ENCODE measurements at places on chromosomes 4 and X.
A peak's percentile ranks its signal among the peaks of the same experiment; 100 is the strongest.

GRCh38 chr4:39154009-39154408 lies 28.3 kb upstream of the WDR19 start:
- DNase-seq = no peak

DNA sequence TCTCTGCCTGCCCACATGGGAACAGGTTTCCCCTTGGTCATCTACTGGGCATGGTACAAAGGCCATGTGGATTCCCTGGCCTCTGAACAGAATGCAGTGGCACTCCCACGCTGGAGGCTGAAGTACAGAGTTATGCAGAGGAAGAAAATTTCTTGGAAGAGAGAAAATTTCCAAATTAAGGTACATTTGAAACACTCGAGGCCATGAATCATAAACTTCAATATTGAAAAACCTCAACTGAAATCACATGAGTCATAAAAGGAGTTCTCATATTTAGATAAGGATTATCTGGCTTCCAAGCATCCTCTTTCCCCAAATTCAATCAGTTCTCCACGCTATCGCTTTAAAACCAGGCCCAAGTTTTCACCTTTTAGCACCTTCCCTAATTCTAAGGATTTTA lies 28.1 kb upstream of the TXK start:
- no peak for DNase-seq

DNA sequence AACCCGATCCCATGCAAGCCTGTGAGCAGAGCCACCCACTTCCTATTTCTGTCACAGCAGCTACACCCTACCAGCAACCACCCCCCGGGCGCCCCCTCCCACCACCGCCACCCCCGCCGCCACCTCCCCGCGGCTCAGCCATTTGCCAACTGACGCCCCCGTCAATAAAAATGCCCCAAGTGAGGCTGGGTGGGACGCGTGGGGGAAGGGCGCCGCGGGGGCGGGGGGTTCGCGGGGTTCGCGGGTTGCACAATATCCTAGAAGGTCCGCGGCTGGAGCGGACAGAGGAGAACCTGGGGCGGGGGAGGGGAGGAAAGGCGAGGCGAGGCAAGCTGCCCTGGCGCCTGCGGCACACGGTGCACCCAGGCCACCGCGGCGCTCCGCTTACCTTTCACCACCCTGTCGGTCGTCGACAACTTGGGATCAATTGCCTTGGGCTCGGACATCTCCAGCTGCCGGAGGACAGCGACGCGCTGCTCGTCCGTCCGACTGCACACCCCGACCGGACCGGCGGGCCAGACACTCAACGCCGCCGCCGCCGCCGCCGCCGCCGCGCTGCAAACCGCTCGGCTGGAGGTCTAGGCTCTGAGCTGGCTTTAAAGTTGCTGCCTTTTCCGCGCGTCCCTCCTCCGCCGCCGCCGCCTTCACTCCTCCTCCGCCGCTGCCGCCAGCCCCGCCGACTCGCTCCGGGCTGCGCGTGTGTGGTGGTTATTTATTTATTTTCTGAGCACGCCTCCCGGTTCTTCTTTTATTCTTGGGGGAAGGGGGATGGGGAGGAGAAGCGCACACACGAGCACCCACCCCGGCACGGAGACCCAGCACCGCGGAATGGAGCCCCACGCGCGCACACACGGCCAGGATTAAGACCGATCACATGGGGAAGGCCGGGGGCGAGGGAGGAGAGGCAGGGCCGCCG lies 717 bp downstream of the PPP3CA start:
- peak; percentile 36 for DNase-seq

- no peak for DNase-seq
Observed at GRCh38 chr4:152983221-152983620, 47.1 kb downstream of the FHDC1 start.

- DNase-seq = no peak
Observed at GRCh38 chrX:57519578-57520118, 72.2 kb upstream of the ZXDB start.

GRCh38 chr4:16977081-16977480 lies 78.6 kb upstream of the LDB2 start:
- no peak for DNase-seq

- DNase-seq = peak; percentile 79
Observed at GRCh38 chr4:183130328-183131155, 31.5 kb downstream of the WWC2 start.

DNA sequence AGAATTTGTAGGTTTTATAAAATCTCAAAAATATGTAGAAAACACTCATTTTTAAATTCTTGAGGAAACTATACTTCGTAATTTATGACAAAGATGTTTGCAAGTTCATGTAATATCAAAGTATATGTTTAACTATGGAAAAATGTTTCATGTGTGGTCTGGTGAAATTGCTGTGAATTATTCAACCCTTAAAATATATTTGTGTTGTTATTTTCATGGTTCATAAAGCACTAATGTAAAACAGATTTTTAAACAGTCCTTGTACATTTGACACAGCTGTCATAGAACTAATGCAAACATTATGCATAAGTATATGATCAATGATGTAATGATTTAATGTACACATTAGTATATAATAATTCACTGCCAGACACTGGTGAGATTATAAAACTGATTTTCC lies 83.1 kb upstream of the ARSJ start:
- DNase-seq = no peak

DNA sequence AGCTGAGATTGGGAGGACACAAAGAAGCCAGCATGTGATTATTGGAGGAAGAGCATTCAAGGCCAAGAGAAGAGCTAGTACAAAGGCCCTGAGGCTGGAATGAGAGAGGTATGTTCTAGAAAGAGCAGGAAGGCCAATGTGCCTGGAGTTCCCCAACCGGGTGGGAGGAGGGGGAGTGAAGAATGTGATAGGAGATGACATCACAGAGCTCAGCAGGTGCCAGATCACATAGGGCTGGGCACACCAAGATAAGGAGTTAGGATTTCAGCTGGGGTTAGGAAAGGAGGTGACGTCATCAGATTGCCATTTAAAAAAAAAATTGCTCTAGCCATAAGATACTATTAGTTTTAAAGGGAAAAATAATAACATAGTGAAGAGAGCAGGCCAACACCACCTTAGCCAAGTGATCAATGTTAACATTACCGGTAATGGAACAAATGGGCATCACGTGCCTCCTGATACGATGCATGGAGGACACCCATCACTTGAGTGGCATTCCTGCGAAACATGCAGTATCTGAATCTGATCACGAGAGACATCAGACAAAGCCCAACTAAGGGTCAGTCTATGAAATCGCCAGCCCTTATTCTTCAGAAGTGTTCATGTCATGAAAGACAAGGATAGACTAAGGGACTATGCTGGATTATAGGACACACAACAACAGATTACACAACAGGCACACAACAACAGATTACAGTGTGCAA lies 344.3 kb downstream of the BCOR start:
- DNase-seq = no peak

DNA sequence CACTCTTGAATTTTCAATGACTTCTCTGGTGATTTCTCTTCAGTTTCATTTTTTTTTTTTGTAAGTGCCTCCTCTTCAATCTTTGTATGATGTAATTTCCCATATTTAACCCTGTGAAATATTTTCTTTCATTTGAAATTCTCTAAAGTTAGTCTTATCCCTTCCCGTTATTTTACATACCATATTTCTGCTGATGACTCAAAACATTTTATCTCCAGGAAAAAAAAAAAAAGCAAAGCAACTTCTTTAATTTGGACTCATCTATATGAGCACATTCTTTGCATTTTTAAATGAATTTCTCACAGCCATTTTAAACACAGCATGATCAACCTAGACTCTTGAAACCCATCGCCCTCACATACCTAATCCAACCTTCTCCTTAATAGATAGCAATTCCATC lies 1831.4 kb downstream of the ARAP2 start:
- DNase-seq = no peak

DNA sequence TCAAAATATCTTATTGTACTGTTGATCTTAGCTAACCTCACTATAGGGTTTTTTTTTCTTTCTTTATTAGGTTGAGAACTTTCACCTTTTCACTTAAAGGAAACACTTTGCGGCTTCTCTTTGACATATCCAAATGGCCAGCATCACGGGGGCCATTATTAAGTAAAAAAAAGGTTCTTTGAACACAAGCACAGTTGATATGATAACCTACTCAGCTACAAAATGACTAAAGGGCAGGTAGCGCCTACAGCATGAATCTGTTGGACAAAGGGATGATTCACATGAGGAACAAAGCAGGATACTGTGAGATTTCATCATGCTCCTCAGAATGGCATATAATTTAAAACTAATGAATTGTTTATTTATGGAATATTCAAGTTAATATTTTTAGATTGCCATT lies 119.6 kb downstream of the CCSER1 start:
- DNase-seq = no peak

GRCh38 chrX:10902001-10902400 lies 209.1 kb upstream of the HCCS start:
- DNase-seq = no peak

GRCh38 chr4:8157944-8158709 lies 486 bp downstream of the ABLIM2 start:
- no peak for DNase-seq

GRCh38 chrX:119984652-119985051 lies 41.1 kb upstream of the NKAP start:
- DNase-seq = no peak

DNA sequence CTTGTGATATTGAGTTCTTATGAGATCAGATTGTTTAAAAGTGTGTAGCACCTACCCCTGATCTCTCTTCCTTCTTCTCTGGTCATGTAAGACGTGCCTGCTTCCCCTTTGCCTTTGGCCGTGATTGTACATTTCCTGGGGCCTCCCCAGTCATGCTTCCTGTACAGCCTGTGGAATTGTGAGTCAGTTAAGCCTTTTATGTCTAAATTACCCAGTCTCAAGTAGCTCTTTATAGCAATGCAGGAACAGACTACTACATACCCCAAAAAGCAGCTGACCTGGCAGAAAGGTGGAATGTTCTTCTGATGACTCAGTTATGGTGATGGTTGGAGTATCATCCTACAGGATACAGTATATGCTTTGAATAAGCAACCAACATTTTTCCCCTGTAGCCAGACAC lies 11.4 kb upstream of the MCUB start:
- DNase-seq = no peak

GRCh38 chrX:149021159-149021558 lies 483.9 kb downstream of the IDS start:
- DNase-seq = no peak

- DNase-seq = no peak
Observed at GRCh38 chrX:386239-386767, 404 bp downstream of the PPP2R3B start.

- no peak for DNase-seq
Observed at GRCh38 chrX:27860337-27860736, 52.5 kb downstream of the MAGEB10 start.

DNA sequence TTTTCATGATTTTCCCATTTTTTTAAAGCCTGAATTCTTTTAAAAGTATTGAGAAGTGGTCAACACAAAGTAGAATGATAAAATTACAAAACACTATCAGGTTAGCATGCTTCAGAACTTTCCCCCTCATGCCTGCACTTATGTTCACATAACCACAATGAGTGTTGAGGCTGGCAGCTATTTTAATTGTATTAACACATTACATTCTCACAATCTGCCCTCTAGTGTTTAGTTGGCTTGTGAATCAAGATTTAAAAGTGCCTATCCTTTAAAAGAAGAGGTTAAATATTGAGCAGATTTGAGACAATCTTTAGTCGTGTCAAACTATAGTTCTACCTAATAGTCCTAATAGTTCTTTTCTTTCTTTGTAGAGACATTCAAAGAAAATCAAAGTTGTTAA lies 93.6 kb upstream of the NAP1L5 start:
- no peak for DNase-seq
